ENCODE measurements at places on chromosomes 6 and 20.

- DNase-seq: no peak
Observed at GRCh38 chr6:132596201-132596600, 6.7 kb upstream of the TAAR5 start.

- no peak for DNase-seq
Observed at GRCh38 chr6:51147756-51148155, 329.1 kb downstream of the TFAP2B start.

DNA sequence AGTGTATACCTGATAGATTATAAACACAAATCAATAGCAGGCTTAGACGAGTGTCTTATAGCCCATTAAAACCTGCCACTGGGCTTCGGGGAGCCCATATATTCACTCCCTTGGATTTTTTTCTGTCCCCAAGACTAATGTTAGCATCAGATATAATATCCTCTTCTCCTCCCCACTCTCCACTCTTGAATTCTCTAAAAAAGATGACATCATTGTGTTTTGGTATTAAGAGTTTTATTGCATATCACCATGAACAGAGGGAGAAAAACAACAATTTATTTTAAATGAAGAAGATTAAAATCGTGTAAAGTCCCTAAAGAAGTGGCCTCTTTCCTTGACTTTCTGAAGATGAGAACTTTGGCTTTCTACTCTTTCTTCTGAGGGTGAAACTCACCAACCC is 84.4 kb downstream of the MLIP start:
- no peak for DNase-seq

DNA sequence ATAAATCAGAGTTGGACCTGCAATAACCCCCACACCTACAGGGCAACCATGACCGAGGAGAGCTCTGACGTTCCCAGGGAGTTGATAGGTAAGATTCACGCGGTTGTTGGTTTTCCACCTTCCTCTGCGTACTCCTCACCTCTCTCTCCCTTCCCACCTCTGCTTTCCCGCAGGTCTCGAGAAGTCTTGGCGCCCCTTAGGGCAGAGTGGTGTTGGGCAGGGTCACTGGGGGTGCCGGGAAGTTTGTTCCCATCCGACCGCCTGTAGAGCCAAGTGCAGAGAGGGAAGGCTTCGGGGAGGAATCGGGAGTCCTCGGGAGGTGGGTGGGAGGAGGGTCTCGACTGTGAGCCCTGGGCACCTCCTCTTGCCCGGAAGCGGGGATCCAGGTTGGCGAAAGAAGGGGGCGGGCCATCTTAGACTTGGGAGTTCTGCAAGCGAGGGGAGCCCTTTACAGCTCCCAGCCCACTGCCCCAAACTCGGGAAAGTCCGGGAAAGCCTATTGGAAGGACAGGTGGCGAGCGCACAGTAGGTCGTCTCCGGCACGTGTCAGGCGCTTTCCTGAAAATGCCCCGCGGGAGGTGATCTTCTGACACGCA is 672 bp downstream of the CARMIL1 start:
- DNase-seq: no peak

DNA sequence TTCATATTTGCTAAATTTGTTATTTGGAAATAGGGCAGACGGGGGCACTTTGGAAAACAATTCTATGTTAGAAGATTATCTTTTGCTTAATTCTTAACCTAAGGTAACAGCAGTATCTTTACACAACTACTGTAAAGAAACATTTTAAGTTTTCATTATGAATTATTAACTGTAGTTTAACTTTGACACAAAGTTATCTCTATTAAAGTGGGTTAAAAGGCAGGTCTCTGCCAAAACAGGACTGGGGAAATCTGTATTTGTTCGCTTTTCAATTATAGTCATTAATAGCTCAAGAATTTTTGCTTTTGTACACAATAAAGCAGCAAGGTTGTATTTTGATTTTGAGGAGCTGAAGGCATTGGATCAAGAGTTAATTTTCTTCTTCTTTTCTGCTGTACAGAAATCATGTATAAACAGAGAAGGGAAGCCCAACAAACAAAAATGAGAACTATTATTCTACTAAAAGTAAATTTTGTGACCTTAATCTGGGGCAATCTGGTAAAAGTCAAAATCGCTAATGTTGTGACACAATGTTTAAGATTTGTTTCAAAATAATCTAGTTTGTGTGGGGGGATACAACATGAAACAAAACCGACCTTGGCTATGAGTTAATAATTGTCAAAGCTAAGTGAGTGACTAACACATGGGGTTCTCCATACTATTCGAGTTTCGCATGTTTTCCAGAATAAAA is 2.9 kb downstream of the STAU1 start:
- no peak for DNase-seq

GRCh38 chr6:27205375-27206278 is 41.9 kb upstream of the PRSS16 start:
- no peak for DNase-seq

GRCh38 chr6:80547827-80548226 is 441.4 kb downstream of the BCKDHB start:
- DNase-seq: no peak

DNA sequence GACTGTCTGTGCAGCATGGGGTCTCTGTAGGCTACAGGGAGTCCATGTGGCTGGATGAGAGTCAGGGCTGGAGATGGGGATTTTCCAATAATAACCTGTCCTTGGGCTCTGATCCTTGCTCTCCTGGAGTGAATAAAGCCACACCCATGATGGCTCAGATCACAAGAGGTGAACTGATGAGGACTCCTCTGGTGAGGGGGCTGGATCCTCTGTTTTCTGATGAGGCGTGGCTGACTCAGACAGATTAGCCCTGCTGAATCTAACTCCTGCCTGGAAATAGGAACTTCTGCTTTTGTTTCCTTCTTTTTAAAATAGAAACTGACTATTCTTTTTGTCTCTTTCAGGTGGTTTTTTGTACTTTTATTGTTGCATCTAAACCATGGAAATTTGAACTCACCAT is 27.0 kb downstream of the CST9L start:
- DNase-seq: no peak

- DNase-seq: no peak
Observed at GRCh38 chr6:79377047-79377446, 142.6 kb upstream of the HMGN3 start.

GRCh38 chr20:60700728-60701127 is 551.3 kb upstream of the CDH4 start:
- DNase-seq: no peak

DNA sequence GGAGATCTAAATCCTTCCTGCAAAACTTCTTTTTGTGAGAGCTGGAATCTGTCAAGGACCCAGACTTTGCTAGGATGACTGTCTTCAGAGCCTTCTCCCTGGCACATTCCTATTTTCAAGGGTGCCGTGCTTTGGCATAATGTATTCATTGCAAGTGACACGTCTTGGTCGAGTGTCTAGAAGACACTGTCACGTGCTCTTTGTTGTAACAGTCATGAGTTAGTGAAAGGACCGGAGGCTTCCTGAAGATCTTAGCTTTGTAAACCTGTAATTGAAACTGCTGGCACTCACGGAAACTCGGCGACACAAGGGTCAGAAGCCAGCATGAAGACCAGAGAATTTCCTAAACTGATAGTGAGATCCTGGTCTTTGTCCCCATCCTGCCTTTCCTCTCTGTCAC is 19.7 kb upstream of the TAGAP start:
- DNase-seq: no peak

- no peak for DNase-seq
Observed at GRCh38 chr6:3438190-3439167, 18.4 kb downstream of the SLC22A23 start.

GRCh38 chr20:32982617-32983458 is 21.4 kb downstream of the SUN5 start:
- DNase-seq: no peak

DNA sequence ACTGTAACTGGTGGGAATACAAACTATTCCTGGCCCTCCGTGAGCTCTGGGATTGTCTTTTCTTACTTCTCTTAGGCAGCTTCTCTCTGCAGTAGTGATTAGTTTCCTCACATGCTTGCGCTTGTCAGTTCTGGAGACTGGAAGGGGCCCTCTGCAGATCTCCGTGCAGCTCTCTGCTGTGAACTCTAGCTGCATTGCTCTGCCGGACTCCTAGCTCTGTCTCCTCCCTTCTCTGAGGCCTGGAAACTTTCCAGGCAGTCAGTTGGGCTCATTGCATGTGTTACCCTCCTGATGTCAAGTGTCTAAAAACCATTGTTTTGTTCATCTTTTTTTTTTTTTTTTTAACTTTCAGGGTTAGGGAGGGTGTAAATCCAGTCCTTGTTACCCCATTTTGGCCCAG is 102.3 kb downstream of the CTNNBL1 start:
- DNase-seq: no peak

GRCh38 chr6:53199156-53199555 is 50.5 kb upstream of the GCM1 start:
- no peak for DNase-seq

- no peak for DNase-seq
Observed at GRCh38 chr6:115360602-115361325, 699.9 kb downstream of the FRK start.

- DNase-seq: no peak
Observed at GRCh38 chr6:72561629-72562028, 60.2 kb upstream of the KCNQ5 start.

DNA sequence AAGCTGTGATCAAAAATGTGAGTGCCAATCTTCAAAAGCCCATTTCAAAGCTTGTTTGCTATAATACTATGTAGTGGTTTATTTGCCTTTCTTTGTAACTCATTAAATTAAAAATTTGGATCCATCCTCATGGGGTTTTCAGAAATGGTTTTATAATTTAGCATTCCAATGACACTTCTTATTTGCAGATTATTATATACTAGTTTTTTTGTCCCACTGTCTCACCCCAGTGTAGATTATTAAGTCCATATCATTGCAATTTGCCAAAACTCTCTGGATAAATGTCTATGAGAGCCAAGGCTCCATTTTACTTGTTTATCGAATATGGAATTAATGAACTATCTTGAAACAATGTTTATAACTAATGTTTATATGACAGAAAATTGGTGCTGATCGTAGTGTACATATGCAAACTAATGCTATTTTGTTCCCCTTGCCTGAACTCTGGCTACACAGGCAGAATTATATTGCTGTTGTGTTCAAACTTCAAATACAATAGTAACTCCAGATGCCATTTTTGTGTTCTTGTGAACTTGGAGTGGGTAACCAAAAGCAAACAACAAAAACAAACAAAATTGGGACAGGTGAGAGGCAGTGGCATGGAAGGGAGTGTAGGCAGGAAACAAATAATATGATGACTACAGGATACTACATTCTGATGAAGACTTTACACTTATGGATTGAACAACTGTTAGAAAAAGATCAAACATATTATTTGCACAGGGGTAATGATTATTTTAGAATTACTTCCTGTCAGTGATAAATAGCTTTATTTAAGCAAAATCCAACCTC is 307.1 kb upstream of the FLRT3 start:
- no peak for DNase-seq

GRCh38 chr20:46592580-46593362 is 42.3 kb upstream of the OCSTAMP start:
- DNase-seq: no peak

DNA sequence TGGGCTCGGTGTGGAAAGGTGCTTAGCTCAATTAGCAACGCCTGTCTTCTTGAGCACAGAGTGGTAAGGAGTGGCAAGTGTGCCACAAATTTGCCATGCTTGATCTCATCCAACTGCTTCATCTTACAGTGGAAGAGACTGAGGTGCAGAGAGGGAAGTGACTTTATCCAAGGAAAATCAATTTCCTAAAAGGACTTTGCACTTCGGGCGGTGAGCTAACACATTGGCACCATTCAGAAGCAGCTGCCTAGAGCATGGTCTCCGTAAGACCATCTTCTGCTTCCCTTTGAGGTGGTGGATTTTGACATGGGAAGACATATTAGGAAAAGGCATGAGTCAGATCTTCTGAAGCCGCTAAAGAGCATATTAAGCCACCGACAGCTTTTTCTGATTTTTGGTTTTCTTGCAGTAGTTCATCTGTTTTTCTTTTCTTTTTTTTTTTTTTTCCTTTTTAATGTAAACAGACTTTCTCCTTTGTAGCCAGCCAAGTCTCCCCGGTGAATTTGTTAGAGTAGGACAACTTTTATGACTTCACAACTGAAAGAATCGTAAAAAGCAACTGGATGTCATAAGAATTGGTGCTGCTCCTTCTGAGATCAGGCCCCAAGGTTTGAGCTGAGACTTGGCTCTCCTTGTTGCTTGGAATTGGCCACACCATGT is 273.2 kb downstream of the CDC5L start:
- DNase-seq: no peak

DNA sequence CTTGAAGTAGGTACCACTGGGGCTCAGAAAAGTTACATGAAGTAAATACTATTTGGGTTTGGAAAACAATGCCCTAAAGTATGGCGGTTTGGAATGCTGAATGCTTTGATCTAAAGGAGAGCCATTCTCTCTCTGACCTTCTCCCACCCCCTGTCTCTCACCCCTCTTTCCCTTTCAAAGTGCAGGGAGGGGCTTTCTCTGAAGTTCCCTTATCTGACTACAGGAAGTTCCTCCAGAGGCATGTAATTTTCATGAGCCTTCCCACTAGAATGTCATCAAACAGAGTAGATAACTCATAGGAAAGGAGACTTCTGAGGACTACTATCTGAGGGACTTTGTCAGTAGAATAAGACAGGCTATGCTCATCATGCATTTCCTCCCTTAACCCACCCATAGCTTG is 216.7 kb upstream of the PCSK2 start:
- no peak for DNase-seq

GRCh38 chr6:118932421-118932820 is 2.5 kb downstream of the MCM9 start:
- no peak for DNase-seq

- DNase-seq: no peak
Observed at GRCh38 chr6:126127659-126128058, 141.3 kb downstream of the TRMT11 start.

- no peak for DNase-seq
Observed at GRCh38 chr6:127880429-127880828, 20.4 kb downstream of the THEMIS start.

DNA sequence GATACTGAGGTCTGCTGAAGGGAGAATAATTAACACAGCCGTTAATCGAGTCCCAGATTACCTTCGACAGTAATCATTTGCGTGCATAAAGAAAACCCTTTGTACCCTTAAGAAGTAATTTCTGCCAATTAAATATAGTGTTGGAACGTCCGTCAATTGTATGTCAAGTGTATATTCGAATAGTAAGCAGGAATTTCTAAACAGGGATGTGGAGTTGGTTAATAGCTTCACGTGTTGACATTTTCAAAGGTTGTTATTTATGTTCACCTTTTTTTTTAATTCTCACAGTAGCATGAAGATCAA is 798 bp upstream of the SNAP91 start:
- DNase-seq: no peak

- DNase-seq: no peak
Observed at GRCh38 chr6:119676961-119677360, 327.4 kb upstream of the MAN1A1 start.

GRCh38 chr20:8246716-8247115 is 114.7 kb downstream of the PLCB1 start:
- no peak for DNase-seq

- DNase-seq: no peak
Observed at GRCh38 chr20:13441388-13441787, 197.3 kb downstream of the TASP1 start.

- DNase-seq: no peak
Observed at GRCh38 chr6:34656378-34657036, 40.1 kb downstream of the ILRUN start.

All from activated CD4-positive, CD25-positive, alpha-beta regulatory T cell treated with anti-CD3 and anti-CD28 coated beads, Interleukin-2, amount 50 U/mL, for 16 hours (primary cell).